ENCODE measurements at places on chromosomes 3 and 15.

DNA sequence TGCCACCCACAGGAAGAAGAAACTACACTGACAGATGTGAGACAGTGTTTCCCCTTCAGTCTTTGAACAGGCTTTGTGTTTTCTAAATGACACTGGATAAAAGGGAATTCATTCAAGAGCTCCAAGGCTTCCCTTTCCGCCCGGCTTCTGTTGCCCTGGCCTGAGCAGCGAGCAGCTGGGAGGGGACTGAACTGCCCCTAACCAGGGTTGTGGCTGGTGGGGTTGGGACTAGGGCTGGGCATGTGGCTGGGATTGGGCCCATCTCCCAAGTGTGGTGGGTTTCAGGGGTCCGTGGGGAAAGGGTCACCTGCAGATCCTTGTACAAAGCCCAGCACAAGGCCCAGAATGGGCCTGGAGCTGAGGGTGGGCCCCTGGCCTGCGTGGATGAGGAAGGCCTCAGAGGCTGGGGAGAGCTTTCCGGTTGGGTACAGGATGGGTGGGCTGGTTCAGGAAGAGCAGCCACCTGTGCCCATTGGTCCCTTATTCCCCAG, 10.4 kb downstream of the VILL start:
- no peak for DNase-seq

- DNase-seq, result no peak
Measured at GRCh38 chr3:119177321-119177720, 3.9 kb downstream of the UPK1B start.

DNA sequence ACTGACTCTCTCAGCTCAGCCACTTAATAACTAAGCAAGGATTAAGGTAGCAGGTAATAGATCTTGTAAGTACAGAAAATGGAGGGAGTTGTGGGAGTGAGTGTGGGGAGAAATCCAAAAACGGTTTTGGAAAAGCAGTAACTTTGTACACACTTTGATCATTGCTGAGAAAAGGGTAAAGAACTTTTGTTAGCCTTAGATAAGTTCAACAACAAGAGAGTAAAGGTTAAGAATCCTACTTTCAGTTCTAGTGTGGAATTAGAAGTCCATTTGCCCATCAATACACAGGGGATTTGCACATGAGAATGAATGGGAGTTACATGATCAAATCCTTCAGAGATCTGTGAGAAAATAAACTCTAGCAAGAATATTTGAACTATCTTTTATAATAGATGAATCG, 528.7 kb downstream of the SOX2 start:
- no peak for DNase-seq

- DNase-seq, result no peak
Measured at GRCh38 chr15:101135532-101136166, 116.2 kb downstream of the CHSY1 start.

GRCh38 chr3:149881879-149882278, 68.9 kb downstream of the RNF13 start:
- DNase-seq, result no peak

- no peak for DNase-seq
Measured at GRCh38 chr3:137764563-137765309, 621 bp downstream of the SOX14 start.

GRCh38 chr3:101243285-101244211, 76.8 kb downstream of the IMPG2 start:
- DNase-seq, result peak; percentile 50

GRCh38 chr3:50248387-50248786, 12.4 kb downstream of the GNAI2 start:
- no peak for DNase-seq

DNA sequence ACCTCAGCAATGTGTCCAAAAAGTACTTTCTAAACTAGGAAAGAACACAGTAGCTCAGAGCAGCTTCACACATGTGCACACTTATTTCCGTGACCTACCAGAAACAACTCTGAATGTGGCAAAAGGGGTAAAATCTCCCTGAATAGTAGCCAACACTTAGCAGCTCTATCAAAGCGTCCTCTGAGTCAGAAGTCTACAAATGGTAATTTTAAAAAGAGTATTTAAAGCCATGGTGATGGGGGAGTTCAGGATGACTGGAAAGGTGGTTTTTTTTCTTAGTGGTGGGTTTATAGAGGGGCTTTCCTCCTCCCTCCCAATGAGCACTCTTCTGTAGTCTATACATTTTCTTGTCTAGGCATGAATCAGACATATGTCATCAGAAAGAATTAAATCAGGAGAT, 223.8 kb upstream of the PRICKLE2 start:
- DNase-seq, result no peak

GRCh38 chr15:27671819-27672437, 427.2 kb downstream of the OCA2 start:
- no peak for DNase-seq

DNA sequence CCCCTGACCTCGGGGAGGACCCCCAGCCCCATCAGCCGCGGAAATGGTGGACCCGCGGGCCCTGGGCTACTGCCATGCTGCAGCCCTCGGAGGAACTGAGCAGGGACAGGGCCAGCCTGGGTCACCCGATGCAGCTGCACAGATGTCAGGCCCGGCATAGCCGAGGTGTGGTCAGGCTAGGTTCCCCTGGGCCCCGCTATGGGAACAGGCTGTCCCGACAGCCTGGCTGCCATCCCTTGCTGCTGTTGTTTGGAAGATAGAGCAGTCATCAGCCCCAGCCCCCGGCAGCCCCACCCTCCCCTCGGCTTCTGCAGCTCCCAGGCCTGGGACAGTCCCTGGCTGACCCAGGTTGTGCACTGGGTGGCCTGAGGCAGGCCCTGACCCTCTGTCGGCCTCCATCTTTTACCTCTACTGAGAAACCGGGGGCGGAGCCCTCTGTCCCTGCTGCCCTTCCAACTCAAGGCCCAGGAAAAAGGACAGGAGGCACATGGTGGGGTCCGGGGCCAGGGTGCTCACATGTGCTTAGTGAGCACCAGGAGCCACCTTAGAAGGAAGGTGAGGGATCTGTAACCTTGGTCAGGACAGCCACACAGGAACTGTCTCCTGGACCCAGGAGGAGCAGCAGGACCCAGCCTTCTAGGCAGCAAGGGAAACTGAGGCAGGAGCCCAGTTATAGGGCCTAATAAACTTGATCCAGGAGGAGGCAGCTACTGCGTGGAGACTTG, 31.5 kb upstream of the FBLN2 start:
- DNase-seq, result no peak

DNA sequence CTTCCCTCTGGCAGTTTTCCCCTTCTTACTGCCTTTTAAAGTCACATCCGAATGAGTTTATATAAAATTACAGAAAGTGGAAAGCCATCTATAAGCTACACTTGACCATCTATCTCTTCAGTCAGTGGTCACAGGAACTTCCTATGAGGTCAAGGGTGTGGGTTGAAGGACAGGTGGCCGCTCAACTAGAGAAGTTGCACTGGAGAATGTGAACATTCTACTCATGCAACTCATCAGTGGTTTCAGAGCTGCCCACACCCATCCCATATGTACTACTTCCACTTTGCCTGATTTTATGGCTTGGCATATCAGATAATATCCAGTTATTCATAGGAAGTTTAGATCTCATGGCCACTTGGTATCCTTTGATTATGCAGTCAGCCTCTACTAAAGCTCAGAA, 57.4 kb upstream of the TMEM158 start:
- DNase-seq, result no peak

All from HS-5 (cell line).